ENCODE measurements at places on chromosomes 5 and 9. TPM values are rescaled to one million over a fixed set of nuclear protein-coding genes. Genes with fewer than 3 reads are reported as not detected.

- no peaks in the 10 kb centered on the region for H3K4me1 ChIP-seq
- no peaks in the 10 kb centered on the region for H3K27me3 ChIP-seq
- H3K27ac ChIP-seq, result no peak overlapping the region
- H3K4me3 ChIP-seq, result no peak overlapping the region
- DNase-seq, result no peak
Measured at GRCh38 chr5:66417781-66418180, 178.4 kb upstream of the MAST4 start.

GRCh38 chr5:3593771-3594509 lies 1.7 kb upstream of the IRX1 start:
- H3K36me3 ChIP-seq, result peaks cover 9% of the 10 kb centered on the region
- H3K27ac ChIP-seq, result no peak overlapping the region
- H3K4me3 ChIP-seq, result peak overlapping the region; percentile 67
- peaks cover 13% of the 10 kb centered on the region for H3K4me1 ChIP-seq
- no peak for DNase-seq

GRCh38 chr9:129576546-129577543 lies 44.1 kb downstream of the C9orf50 start:
- no peaks in the 10 kb centered on the region for H3K36me3 ChIP-seq
- peaks cover 19% of the 10 kb centered on the region for H3K4me1 ChIP-seq
- H3K27me3 ChIP-seq, result no peaks in the 10 kb centered on the region
- H3K4me3 ChIP-seq, result no peak overlapping the region
- DNase-seq, result no peak
- H3K27ac ChIP-seq, result peak overlapping the region; percentile 15

GRCh38 chr9:137055385-137056364 lies 1.8 kb upstream of the ENTPD2 start:
- H3K4me1 ChIP-seq, result no peaks in the 10 kb centered on the region
- no peak overlapping the region for H3K27ac ChIP-seq
- H3K4me3 ChIP-seq, result no peak overlapping the region
- DNase-seq, result no peak
- H3K27me3 ChIP-seq, result peaks cover 16% of the 10 kb centered on the region
- H3K36me3 ChIP-seq, result no peaks in the 10 kb centered on the region

CCDC180 gene
- total RNA-seq, result 12.5 TPM

DNA sequence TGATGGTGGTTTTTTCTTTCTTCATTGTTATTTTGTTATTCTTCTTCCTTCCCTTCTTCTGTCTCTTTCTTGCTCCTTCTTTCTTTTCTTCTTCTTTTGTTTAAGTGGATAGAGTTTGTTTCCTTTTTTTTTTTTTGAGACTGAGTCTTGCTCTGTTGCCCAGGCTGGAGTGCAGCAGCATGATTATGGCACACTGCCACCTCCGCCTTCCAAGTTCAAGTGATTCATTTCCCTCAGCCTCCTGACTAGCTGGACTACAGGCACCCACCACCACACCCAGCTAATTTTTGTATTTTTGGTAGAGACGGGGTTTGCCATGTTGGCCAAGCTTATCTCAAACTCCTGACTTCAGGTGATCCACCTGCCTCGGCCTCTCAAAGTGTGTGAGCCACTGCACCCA lies 40.3 kb downstream of the JAK2 start:
- H3K36me3 ChIP-seq, result peaks cover 81% of the 10 kb centered on the region
- no peaks in the 10 kb centered on the region for H3K27me3 ChIP-seq
- H3K4me3 ChIP-seq, result no peak overlapping the region
- no peak for DNase-seq
- H3K27ac ChIP-seq, result no peak overlapping the region

DNA sequence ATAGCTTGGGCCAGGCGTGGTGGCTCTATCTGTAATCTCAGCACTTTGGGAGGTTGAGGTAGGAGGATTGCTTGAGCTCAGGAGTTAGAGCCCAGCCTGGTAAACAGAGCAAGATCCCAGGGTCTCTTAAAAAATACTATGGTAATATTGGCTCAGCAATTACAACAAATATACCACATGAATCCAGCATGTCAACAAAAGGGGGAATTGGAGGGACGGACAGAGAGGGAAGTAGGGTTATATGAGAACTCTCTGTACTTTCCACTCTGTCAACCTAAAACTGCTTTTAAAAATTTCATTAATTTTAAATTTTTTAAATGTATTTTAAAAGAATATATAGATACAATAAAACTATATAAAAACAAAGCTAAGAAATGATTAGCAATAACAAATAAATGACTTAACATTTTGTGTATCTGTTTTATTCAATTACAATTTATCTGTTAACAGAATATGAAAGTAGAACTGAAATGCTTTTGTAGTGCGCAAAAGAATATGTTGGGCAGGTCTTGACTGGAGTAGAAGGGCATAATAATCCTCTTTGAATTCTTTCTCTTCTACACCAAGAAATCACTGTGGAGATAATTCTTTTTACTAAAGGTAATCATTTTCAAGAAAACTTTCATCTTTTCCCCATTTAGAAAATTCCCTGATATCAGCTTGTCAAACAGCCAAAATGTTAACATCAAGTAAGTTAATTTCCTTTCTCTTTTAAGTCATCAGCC lies 12.9 kb upstream of the CDC42SE2 start:
- peak overlapping the region; percentile 93 for H3K4me3 ChIP-seq
- peaks cover 21% of the 10 kb centered on the region for H3K4me1 ChIP-seq
- no peak for DNase-seq
- peaks cover 5% of the 10 kb centered on the region for H3K36me3 ChIP-seq
- H3K27me3 ChIP-seq, result no peaks in the 10 kb centered on the region
